NCI-H526 (cell line): ENCODE measurements at places on chromosomes 4 and X.
A peak's percentile ranks its signal among the peaks of the same experiment; 100 is the strongest.

- no peak for DNase-seq
Measured at GRCh38 chr4:186920483-186920882, 196.8 kb upstream of the FAT1 start.

- no peak for DNase-seq
Measured at GRCh38 chrX:149846789-149847188, 34.2 kb upstream of the MAGEA8 start.

DNA sequence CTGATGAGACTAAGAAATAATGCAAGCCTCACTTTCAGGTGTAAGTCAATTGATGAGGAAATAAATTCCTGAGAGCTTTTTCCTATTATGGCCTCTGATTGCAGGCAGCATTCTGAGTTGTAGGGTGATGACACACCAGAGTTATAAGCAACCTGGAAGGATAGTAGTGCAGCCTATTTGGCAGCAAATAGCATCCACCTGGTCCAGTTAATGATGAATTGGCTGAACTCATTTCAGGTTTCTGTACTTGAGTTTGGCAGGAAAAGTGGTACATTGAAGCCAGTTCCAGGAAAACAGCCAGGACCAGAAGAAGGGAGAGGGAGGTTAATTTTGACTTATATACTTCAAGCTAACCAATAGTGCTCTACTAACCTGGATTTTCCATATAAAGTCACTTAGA, 316.8 kb downstream of the NAF1 start:
- DNase-seq: no peak

DNA sequence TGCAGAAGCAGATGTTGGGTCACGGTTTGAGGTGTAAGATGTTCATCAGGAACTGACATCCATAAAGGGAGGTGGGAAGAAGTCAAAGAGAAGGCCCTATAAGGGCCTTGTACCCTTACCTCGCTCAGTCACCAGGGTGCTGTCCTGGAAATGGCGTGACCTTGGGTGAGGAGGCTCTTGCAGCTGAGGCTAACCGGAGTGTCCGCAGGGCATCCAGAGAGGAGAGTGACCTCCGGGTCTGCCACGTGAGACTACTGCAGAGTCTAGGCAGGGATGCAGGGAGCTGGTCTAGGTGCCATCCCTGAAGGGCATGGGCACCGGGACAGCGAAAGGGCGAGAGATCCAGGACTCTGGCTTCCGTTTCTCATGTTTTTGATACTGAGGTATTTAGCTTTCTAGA, 28.7 kb upstream of the IRAK1 start:
- DNase-seq: no peak

DNA sequence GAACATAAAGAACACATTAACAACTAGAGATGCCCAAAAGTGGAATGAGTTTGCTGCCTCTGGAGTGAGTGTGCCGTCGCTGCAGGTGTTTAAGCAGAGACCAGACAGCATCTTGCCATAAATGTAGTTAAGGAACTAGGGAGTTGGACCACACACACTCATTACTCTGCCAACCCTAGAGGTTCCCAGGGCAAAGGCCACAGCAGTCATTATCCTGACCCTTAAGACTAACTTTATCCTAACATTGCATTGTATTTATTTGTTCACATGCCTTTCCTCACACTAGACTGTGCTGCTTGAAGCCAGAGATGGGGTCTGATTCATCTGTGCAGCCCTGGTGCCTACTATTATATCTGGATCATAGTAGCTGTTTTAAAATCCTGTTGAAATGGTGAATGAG, 16.9 kb upstream of the PLA2G12A start:
- DNase-seq: no peak

- DNase-seq: no peak
Measured at GRCh38 chr4:127179256-127180087, 453.3 kb upstream of the INTU start.

GRCh38 chrX:12878536-12878935, 11.7 kb downstream of the TLR7 start:
- DNase-seq: no peak

DNA sequence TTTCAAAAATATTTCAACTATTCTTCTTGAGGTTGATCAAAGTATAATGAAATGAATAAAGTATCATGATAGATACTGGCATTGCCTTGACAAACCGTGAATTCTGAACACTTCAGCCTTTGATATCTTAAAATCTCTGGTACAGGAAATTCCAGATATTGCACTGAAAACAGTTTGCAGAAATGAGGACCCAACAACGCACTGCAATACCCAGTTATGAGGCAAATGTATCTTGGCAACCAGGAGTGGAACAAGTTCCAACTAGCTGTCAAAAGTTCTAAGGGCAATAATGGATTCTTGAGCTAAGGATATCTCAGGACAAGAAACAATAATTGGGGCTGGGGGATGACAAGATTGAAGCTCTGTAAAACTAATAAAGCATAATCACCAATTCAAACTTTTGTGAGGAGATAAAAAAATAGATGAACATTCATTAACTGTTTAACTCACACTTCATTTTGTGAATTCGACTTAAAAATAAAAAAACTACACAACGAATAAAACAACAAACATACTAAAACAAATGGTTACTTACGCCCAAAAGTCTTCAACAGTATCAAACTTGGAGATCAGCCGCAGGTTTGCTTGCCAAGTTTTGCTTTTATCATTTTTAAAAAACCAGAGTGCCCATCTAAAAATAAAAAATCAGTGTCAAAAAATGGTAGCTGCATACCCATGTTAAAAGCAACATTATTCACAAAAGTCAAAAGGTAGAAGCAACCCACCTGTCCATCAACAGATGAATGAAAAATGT, 38.1 kb downstream of the EIF4E start:
- DNase-seq: no peak

DNA sequence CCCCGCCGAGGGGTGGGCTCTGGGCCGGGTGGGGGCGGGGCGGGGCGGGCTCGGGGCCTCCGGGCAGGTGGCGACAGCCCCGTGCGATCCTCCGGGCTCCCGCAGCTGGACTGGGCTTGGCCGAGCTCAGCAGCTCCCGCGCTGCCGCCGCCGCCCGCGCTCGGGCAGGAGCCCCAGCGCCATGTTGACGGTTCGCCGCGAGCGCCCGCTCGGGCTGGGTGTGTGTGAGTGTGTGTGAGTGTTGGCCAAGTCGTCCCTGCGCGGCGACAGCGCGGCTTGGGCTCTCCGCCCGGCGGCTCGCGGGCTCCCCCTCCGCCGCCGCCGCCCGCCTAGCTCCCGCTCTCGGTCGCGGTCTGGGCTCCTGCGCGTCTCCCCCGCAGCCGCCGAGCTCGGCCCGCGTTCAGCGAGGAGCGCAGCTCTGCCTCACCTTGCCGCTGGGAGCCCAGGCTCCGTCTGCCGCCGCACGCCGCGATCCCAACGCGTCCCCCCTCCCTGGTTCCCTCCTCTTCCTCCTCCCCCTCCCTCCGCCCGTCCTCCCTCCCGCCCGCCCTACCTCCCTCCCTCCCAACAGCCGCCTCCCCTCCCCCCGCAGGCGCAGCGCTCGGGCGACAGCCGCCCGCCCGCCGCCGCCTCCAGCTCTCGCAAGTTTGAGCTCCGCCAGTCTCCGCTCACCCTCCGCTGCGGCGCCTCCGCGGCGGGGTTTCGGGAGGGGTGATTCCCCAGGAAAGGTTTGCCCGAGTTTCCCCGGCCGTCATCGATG, at the start of gene BCOR:
Gene BCOR, minus strand, starts transcription at position 455 of the 760 bp plus-strand sequence. CDS start 20,029 bp downstream, outside the sequence.
- peak; percentile 89 for DNase-seq

- DNase-seq: no peak
Measured at GRCh38 chrX:41491267-41492004, 44.3 kb downstream of the NYX start.

DNA sequence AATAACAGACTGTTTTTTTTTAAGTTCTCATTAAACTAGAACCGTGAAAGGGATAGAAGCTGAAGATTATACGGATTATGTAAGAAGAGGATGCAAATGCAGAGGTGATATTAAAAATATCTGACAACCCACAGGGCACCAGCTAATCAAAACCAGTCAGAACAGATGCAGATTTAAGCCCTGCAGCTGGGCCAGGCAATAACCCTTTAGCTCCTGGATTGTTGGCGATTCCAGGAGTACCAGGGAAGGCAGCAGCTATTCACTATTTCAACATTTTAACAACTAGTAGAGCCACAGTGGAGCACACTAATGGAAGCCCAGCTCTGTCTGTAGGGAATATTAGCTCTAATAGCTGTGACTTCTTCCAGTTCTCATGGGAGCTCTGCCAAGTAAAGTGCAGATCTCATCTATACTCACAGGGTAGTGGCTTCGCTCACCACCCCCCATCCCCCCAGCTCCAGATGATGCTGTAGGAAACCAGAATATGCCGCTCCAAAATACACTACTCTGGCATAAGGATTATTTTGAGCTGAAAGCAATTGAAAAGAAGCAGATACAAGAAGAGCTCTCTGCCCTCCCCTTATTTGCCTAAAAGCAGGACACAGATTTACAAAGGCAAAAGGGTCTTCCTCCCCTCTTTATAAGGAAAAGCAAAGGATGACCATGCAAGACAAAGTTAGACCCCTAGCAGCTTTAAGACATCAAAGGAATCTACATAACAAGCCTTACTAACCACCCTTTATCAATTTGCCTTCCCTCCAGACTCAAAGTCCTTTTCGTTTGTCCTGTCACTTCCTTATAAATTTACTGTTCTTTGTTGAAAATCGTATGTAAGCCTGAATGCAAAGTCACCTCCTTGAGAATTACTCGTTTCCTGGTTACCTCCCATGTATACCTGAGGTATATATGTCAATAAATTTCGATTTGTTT, 13.7 kb downstream of the SCD5 start:
- DNase-seq: peak; percentile 8

- peak; percentile 88 for DNase-seq
Measured at GRCh38 chrX:123859409-123859845, 426 bp upstream of the XIAP start.

GRCh38 chr4:62133977-62134376, 933.9 kb downstream of the ADGRL3 start:
- no peak for DNase-seq

DNA sequence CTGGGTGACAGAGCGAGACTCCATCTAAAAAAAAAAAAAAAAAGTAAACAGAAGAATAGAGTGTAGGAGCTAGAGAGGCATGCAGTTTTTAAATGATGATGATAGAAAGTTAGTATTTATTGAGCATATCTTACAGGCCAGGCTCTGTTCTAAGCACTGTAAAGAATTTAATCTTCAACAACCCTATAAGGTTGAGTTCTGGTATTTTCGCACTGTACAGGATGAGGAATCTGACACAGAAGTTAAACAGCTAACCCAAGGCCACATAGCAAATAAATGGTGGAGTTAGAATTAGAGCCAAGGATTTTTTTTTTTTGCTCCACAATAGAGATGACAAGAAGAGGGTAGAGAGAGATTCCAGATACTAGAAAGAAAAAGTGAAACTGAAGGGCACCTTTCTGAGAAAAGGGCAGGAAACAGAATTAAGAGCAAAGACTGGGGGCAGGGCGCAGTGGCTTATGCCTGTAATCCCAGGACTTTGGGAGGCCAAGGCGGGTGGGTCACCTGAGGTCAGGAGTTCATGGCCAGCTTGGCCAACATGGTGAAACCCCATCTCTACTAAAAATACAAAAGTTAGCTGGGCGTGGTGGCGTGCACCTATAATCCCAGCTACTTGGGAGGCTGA, 56.1 kb downstream of the KLHL5 start:
- no peak for DNase-seq

- no peak for DNase-seq
Measured at GRCh38 chrX:42484233-42484632, 293.7 kb downstream of the PPP1R2C start.

GRCh38 chr4:122050841-122051240, 99.0 kb upstream of the TRPC3 start:
- DNase-seq: no peak

DNA sequence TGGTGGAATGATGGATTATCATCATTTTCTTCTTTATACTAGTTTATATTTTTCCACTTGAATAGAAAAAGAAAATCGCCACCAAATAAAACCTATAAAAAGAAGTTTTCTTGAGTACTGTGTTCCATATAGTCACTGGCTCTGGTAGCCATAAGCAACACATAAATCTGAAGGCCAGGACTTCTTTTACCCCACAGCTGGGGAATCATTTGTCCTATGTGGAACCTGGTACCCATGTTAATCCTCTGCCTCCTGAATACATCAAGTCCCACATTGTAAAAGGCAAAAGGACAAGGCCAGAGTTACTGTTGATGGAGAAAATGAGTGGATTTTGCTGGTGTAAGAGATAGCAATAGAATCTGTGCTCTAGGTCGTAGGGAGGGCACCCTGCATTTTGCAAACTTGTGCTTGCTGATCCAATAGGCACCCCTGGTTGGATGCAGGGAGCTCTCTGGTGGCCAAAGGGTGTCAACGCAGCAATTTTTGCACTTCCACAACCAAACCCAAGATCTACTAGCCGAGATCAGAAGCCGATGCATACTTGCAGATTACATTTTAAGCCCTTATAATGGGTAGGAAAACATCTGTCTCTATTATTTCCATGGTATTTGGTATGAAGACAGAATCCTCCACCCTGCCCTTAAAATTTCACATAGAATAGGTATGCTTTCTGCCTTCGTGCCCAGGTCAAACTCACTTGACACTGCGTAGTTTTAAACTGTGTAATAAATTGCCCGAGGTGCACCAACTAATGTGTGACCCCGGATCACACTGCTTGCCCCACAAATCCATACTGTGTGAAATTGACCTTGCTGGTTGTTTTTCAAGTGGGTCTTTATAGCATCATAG, 146.2 kb upstream of the SCML1 start:
- DNase-seq: peak; percentile 57

GRCh38 chr4:138915756-138916155, 99.8 kb upstream of the NOCT start:
- no peak for DNase-seq

- DNase-seq: no peak
Measured at GRCh38 chrX:154371789-154372300, 2.6 kb downstream of the FLNA start.

DNA sequence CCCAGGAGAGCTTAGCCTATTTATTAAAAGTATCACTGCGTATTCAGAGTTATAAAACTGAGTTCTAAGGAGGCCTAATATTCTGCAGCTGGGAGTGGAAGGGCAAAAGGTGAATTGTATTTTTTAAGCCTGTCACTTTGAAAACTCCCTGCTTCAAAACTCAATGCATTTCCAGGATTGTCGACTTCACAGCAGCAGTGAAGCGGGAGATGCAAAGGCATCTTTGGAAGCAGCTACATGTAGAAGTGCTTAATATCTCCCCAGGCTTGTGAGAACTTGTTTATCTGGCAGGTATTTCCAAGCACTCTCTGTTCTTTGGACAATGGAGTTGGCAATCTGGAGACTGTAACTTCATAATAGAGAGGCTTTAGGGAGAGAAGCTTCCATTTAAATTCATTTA, 717.5 kb upstream of the SLIT2 start:
- DNase-seq: no peak

- DNase-seq: no peak
Measured at GRCh38 chrX:150352114-150352513, 11.0 kb upstream of the MAMLD1 start.

- no peak for DNase-seq
Measured at GRCh38 chr4:8694651-8695151, 102.1 kb downstream of the CPZ start.

DNA sequence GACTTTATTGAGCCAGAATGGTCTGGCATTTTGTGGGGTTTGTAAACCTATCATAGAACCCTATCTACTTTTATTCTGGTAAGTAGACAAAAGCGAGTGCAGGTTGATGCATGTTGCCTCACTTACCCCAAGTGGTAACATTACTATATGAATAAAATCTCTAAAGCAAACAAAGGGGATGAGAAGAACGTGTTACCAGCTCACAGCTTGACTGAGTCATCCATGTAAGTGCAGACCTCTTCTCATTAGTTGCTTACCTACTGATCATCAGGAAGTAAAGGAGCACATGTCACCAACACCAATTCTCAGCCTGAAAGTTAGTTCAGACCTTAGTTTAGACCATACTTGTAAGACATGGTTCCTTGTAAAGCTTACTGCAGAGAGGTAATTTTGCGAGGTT, 1328.3 kb downstream of the C4orf33 start:
- no peak for DNase-seq

GRCh38 chrX:37976153-37976552, 30.2 kb upstream of the SYTL5 start:
- no peak for DNase-seq
